BE2C (cell line): ENCODE measurements at places on chromosomes 7 and 10.

DNA sequence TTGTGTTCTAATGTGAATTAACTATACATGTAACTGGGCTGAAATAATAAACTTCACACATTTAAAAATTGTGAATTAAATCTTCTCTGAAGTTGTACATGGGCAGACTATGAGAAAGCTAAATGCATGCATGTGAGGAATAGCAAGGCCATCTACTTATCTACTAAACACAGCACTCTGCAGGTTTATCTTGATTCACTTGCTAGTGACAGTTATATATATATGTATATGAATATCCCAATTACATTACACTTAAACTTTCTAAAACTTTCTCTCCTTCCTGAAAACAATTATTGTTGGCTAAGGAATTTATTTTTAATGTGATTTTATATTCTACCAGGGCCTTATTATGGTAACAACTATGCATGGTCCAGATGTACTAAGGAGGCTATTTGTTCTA is 5.1 kb upstream of the SP4 start:
- DNase-seq = no peak

GRCh38 chr7:36684954-36685353 is 39.3 kb downstream of the AOAH start:
- DNase-seq = no peak

GRCh38 chr7:27605689-27606269 is 56.9 kb downstream of the HIBADH start:
- no peak for DNase-seq

GRCh38 chr7:55552320-55553023 is 19.8 kb downstream of the VOPP1 start:
- DNase-seq = peak; percentile 36

DNA sequence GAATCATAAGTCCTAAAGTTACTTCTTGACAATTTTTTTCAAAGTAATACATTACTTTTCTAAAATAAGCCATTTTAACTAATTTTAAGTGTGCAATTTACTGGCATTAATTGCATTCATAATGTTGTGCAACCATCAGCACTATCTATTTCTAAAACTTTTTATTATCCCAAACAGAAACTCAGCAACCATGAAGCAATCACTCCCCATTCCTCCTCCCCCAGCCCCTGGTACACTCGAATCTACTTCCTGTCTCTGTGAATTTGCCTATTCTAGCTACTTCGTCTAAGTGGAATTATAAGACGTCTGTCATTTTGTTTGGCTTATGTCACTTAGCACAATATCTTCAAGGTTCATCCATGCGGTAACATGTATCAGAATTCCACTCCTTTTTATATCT is 84.9 kb downstream of the MKX start:
- no peak for DNase-seq

DNA sequence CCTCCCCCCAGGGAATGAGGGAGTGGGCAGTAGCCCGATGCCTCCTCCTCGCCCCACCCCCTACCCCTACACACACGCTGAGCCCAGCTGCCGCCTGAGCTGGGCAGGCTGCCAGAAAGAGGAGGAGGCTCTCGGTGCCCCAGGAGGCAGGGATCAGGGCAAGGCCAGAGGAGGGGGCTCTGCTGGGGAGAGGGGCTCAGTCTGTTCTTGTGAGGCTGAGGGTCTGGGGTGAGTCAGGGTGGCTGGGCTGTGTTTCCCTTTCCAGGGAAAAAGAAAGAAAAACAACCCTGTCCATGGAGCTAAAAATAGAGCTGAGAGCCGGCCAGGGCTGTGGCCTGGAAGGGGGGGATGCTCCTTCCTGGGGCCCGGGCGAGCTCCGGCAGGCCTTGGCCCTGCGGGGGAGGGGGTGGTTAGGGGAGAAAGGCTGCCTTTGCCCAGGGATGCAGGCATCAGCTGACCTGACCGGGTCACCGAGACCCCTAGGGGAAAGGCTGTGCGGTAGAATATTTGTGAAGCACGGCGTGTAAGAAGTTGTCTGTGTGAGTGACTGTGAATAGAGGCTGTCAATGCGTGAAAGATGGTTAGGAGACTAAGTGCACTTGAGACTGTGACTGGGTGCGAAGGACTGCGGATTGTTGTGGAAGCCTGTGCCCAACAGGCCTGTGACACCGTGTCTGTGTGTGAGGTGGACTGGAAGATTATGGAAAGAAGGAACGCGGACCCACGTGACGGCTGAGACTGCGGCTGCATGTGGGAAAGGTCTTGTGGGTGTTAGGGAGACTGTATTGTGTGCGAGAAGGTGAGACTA is 1.2 kb upstream of the LZTS2 start:
- peak; percentile 94 for DNase-seq

GRCh38 chr10:17816199-17816598 is 7.1 kb downstream of the MRC1 start:
- DNase-seq = no peak

DNA sequence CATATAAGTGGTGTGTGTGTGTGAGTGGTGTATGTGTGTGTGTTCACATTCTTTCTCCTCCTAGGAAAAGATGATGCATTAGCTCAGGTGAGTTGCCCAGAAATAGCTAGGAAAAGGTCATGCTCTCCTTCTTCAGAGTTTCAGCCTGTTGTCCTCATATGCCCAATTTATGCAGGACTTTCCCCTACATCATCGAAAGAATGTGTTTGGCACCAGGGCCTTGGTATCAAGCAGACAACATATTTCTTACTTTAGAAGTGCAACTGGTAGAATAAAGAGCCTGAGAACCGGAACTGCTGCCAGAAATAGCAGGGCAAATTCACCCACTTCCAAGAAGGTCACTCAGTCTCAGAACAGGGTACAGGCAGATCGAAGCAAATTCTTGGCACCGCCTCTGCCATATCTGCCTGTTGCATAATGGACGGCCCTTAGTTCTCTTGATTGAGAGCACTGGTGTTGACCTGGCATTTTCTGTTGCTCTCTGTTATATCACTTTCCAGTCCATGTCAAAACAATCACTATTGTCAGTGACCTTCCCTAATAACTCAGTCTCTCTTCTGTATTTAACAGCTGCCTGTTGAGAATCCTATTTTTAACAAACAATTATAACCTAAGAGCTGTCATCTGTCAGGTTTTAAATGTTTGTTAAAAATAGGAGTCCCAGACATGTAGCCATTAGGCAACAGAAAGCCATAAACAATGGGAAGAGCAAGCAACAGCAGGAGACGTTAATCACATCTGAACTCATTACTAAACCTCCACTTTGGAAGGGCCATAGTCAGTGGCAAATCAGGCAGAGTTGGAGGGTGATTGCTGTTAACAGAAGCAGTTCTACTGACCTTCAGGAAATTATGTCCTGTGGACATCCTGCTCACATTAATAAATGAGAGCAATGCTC is 20.7 kb downstream of the ADRB1 start:
- DNase-seq = no peak

- DNase-seq = no peak
Measured at GRCh38 chr7:22992874-22993840, 20.8 kb downstream of the HYCC1 start.

DNA sequence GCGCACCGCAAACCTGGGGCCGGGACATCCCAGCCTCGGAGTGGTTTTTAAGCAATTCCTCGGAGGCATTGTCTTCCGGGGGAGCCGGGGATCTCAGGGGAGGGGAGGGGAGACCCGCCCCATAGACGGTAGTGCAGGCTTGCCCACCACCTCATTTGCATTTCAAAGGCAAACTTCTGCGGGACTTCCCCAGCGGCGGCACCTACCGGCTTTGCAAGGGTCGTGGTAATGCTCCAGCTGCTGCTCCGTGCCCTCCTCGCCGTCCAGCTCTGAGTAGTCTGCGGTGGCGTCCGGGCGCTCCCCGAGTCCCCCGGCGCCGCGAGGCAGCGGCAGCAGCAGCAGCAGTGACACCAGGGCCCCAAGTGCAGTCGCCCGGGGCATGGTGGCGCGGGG is 425 bp downstream of the TLL2 start:
- DNase-seq = no peak

DNA sequence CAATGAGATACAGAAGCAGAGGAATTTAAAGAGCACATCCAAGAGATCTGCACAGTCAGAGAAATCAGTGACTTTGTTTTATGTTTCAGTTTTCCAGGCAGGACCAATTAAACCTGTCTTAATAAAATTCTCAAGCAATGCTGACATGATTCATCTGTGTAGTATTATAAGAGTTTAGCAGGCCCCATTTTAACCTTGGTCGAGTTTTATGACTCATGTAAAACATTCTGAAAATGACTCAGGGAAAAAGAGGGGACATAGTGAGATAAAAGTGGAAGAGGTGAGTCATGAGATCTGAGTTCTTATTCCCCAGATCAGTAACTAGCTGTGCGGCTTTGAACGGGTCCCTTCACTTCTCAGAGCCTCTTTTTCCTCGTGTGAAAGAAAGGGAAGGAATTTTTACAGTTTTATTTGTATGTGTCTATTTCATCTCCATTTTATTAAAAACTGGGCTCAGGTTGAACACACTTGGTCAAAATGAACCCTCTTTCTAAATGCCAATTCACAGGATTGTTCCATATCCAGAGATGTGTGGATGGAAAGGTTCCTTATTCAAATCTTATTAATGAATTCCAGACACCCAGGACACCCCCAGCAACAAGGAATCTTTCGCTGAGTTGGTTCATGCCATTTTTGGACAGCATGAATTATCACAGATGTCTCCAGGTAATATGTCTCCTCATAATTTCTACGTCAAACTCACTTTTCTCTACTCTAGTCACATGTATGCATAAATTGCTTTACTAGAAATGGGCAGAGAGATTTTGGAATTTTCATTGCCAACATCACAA is 143.2 kb downstream of the JAZF1 start:
- DNase-seq = peak; percentile 24

GRCh38 chr7:77216181-77216845 is 16.7 kb upstream of the FGL2 start:
- DNase-seq = no peak

GRCh38 chr10:50420196-50420595 is 168.9 kb upstream of the ASAH2 start:
- no peak for DNase-seq

DNA sequence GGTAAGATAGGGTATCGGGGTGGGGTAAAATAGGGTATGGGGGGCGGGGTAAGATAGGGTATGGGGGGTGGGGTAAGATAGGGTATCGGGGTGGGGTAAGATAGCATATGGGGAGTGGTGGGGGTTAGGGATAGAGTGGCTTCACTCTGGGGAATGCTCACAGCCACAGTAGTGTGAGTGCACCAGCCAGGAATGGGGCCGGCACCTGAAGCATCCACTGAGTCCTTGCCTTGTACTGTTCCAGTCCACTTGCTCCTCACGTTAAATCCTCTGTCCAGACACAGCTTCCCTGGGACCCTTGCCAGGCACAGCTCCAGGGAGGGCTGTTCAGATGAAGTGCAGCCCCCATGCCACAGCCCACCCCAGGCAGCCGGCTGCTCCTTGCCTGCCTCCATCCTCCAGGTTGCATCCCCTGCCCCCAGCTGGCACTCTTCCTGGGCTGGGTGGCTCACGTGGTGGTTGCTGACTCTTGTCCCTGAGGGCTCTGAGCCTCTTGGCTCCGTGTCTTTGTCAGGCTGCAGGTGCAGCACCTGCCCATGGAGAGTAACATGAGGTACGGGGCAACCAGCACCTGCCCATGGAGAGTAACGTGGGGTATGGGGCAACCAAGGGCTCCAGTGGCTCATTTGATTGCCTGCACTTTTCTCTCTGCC is 268.4 kb downstream of the TCERG1L start:
- no peak for DNase-seq

DNA sequence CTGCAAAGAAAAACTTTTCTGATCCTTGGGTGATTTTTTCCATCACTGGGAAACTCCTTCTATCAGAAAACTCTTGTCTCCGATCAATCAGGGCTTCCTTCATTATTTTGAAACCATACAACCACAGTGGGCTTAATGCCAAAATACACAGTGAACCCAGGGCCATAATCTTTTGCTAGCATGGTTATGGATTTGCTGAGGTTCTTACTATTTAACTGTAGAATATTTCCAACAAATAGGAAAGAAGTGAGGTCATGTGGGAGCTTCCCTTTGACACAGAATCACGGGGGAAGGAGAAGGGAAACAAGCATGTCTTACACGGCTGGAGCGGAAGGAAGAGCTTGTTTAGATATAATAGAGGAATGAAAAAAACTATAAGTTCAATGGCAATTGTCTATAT is 1241.7 kb downstream of the REEP3 start:
- DNase-seq = no peak

- peak; percentile 76 for DNase-seq
Measured at GRCh38 chr7:81161451-81162075, 242.7 kb upstream of the SEMA3C start.

DNA sequence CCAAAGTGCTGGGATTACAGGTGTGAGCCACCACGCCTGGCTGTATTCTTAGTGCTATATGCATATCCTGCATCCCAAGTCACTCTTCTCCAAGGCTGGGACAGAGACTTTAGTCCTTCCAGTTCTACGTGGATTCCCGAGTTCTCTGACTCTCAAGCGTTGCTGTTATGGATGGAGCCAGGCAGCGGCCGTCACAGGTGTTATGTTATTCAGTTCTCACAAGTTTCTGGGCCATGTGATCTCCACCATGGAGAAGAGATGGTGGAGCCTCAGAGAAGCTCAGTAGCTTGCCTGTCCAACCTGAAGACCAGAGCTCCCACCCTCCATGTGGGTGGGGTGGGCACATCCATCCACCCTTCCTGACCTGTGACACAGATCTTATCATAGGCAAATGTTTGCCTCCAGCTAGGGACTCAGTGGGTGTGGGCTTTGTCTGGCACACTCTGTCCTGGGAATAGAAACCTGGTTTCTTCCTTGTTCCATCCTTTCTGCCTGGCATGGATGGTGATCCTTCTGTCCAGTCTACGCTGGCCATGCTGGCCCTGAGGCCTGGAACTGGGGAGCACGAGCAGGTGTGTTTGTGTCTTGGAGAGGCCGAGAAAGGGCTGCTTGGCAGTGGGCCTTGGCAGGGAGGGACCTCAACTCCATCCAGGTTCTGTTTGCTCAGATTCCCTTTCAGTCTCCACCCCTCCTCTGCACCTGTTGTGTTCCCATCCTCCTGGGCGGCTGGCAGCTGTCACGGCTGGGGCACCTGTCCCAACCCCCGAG is 55.3 kb downstream of the NEURL1 start:
- DNase-seq = no peak
